ENCODE measurements at places on chromosomes 5 and 9.

- no peak for DNase-seq
These were observed 68.1 kb downstream of the UBE2R2 start for GRCh38 chr9:33884856-33885701.

DNA sequence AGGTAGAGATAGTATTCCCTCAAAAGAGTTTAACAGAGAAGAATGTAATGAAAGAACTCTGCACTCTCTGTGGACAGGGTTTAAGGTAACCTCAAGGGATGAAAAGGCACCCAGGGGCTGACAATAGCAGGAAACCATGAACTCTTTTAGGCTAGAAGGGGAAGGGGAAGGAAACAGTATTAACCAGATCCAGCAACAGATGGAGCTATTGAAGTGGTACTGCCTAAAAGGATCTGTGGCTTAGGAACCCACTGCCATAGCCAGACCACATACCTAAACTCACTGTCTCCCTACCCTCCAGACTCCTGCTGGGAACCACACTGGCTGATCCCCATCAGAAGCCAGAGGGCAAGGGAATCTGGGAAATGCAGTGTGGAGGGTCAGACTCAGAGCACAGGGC, 35.5 kb downstream of the PLGRKT start:
- DNase-seq = peak; percentile 20

DNA sequence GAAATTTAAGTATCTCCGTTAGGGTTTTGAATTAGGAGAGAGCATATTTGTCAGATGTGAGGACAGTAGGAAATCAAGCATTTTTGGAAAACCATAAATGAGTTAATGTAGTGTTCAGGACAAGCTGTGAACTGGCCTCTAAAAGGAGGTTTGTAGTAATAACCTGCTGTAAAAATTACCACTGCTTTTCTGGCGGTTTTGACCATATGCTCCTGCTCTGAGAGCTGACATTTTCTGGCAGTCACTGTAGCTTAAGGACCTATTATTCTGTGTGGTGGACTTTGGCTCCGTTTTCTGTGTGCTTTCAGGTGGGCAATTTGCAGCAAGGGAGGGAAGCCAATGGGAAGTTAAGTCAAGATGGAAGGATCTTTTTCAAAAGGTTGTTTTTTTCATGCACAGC, 111.1 kb downstream of the SGCD start:
- DNase-seq = no peak

DNA sequence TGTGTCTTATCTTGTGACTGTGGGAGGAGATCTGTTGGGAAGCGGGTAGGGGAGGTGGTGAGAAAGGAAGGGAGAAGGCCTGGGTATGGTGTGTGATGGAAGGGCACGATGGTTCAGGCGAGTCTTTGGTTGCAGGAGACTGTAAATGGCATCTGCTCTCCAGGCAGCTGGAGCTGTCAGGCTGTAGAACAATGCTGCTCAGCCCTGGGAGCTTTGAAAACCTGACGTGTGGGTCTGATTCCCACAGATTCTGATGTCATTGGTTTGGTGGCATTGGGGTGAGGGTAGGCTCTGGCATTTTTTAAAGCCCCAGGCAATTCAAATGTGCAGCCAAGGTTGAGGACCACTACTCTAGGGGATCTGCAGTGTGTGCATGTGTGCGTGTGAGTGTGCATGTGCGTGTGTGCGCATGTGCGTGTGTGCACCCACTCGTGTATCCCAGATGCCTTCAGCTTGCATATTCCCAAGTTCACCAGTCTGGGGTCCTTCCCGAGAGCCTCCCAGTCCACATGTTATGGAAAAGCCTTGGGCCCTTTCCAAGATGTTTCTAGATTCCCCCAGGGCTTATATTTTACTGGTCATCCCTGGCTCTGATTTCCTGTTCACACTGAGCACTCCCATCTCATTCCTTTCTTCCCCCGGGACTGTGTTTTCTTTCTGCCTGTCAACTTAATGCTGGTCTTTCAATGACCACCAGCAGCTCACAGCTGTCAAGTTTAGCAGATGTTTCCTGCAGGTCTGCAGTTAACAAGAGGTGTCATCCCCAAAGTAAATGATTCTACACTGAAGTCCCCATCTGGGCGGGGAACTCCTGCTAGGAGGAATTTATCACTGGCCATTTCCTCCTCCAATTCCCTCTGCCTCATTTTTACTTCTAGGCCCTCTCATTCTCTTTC, 34.0 kb downstream of the BOD1 start:
- DNase-seq = no peak

DNA sequence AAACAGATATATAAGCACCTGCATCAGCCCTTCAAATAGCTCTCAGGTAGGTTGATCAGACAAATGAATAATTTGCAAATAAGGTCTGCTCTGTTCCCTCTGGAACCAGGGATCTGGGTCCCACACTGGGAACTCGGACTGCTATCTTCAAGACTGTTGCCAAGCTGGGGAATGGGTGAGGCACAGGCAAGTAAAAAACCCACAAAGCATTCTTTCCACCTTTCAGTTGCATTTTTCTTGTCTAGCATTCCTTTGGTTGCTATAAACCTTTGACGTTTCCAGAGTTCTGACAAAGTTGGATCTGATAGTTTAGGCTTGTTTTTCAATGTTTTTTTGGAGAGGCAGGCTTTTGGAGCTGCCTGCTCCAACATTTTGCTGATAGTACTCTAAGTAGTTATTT, 20.1 kb downstream of the FBXL17 start:
- no peak for DNase-seq

- DNase-seq = no peak
These were observed 34.8 kb downstream of the ZNF462 start for GRCh38 chr9:106897751-106898150.

GRCh38 chr5:43117092-43117491, 3.6 kb upstream of the ZNF131 start:
- no peak for DNase-seq

- DNase-seq = peak; percentile 68
These were observed 831 bp downstream of the ODF2 start for GRCh38 chr9:128456613-128457061.

DNA sequence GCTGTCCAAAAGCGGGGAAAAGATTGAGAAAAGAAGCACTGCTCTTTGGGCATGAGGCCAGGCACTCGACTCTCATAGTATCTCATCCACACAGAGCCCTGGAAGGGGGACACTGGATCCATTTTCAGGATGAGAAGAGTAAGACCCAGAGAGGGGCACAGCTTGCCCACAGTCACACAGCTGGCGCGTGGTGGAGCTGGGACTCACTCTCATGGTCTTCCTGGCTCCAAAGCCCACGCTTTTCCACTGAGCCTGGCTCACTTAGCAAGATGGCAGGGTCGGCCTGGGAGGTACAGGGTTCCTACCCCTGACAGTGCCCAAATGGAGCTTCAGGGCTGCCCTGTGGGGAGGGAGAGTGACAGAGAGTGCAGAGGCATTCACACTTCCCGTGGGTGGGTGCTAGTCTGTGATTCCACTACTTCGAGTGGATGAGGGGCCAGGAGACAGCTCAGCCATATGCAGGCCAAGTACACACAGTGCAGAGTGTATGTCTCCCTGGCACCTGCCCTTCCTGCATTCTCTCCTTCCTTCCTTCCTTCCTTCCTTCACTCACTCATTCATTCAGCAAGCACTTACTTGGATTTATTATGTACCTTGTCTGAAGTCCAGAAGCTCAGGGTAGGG, 18.3 kb upstream of the IGFBPL1 start:
- no peak for DNase-seq
